Prostate gland (tissue), 2 donors: ENCODE measurements at places on chromosomes 11 and 22. TPM values are rescaled to one million over a fixed set of nuclear protein-coding genes. Genes with fewer than 3 reads are reported as not detected.
A peak's percentile ranks its signal among the peaks of the same experiment; 100 is the strongest.

The SREBF2 gene
- 62.7 TPM for total RNA-seq

DNA sequence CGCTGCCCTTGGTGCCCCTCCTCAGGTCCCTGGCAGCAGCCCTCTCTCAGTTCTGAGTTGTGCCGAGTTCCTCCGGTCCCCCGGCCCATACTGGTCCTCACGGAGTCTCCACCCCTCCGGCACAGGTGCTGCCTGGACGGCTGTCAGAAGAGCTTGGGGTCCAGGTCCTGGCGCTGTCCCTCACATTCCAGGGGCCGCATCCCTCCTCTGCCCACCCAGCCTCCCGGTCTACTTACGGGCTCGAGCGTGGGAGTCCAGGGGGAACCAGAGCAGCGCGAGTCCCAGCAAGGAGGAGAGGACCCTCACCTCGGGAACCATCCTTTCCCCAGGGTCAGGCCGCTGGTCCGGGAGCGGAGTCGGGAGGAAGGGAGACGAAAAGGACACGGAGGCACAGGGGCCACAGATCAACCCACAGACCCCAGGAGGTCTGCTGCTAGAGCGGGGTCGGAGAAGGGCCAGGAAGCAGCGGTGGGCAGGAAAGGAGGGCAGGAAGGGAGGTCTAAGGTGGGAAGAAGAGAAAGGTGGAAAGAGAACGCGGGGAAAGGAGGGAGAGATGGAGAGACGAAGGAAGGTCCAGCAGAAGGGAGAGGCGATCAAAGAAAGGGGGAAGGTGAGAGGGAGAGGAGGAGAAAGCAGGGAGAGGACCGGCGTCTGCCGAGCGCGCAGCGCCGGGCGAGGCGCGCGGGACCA is 510 bp downstream of the CHRDL2 start:
- H3K4me1 ChIP-seq: no peaks in the 10 kb centered on the region
- H3K36me3 ChIP-seq: no peaks in the 10 kb centered on the region
- H3K27me3 ChIP-seq: peaks cover 4% of the 10 kb centered on the region
- H3K4me3 ChIP-seq: no peak overlapping the region

- no peaks in the 10 kb centered on the region for H3K4me1 ChIP-seq
- H3K27me3 ChIP-seq: no peaks in the 10 kb centered on the region
- H3K4me3 ChIP-seq: no peak overlapping the region
- no peaks in the 10 kb centered on the region for H3K36me3 ChIP-seq
Measured at GRCh38 chr22:37420686-37421467, 6.4 kb downstream of the ELFN2 start.

- no peak overlapping the region for H3K27ac ChIP-seq
- no peaks in the 10 kb centered on the region for H3K4me1 ChIP-seq
- H3K27me3 ChIP-seq: peaks cover 3% of the 10 kb centered on the region
- no peak for DNase-seq
- H3K36me3 ChIP-seq: no peaks in the 10 kb centered on the region
- H3K4me3 ChIP-seq: no peak overlapping the region
Measured at GRCh38 chr11:116473790-116474346, 298.9 kb downstream of the BUD13 start.

- H3K36me3 ChIP-seq: no peaks in the 10 kb centered on the region
- H3K4me1 ChIP-seq: no peaks in the 10 kb centered on the region
- DNase-seq: no peak
- no peaks in the 10 kb centered on the region for H3K27me3 ChIP-seq
- H3K4me3 ChIP-seq: no peak overlapping the region
Measured at GRCh38 chr11:93829598-93829997, 20.8 kb downstream of the VSTM5 start.

DNA sequence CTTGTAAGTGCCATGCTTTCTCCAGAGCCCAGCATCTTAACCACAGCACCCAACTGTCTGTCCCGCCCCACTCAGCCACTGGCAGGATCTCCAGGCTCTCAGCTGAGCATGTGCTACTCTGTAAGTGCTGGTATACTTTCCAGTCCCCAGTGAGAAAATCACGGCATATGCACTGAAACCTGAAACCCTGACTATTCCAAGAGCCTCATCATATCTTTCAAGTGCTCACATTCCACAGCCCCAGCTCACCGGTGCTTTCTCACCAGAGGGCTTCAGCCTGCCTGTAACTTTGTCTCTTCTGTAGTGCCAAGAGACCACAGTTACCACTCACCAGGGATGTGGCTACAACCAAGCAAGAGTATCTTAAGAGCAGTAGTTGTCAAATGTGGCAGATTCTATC is 24.4 kb upstream of the PAMR1 start:
- no peaks in the 10 kb centered on the region for H3K27me3 ChIP-seq
- H3K36me3 ChIP-seq: no peaks in the 10 kb centered on the region
- no peak overlapping the region for H3K27ac ChIP-seq
- DNase-seq: no peak
- H3K4me1 ChIP-seq: no peaks in the 10 kb centered on the region
- no peak overlapping the region for H3K4me3 ChIP-seq

GRCh38 chr22:43234264-43234988 is 47.5 kb upstream of the TTLL12 start:
- H3K36me3 ChIP-seq: no peaks in the 10 kb centered on the region
- no peak overlapping the region for H3K27ac ChIP-seq
- no peaks in the 10 kb centered on the region for H3K4me1 ChIP-seq
- H3K4me3 ChIP-seq: no peak overlapping the region
- DNase-seq: no peak
- no peaks in the 10 kb centered on the region for H3K27me3 ChIP-seq

DNA sequence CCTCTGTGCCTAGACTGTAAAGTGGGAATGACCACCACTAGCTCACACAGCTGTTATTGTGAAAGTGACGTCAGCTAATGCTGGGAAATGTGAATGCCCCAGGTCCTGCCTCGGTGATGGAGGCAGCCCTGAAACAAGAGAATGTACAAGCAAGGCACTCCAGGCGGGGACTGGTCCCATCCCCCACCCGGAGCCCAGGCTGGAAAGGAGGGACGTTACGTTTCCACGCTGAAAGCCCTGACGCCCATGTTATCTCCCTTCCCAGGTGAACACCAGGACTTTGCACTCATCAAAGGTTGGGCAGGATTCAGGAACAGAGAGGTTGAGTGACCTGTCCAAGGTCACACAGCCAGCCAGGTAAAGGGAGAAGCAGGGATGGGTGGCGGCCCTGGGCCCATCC is 784 bp downstream of the SULT4A1 start:
- no peaks in the 10 kb centered on the region for H3K36me3 ChIP-seq
- H3K4me3 ChIP-seq: no peak overlapping the region
- H3K27ac ChIP-seq: no peak overlapping the region
- H3K27me3 ChIP-seq: peaks cover 16% of the 10 kb centered on the region
- no peaks in the 10 kb centered on the region for H3K4me1 ChIP-seq

DNA sequence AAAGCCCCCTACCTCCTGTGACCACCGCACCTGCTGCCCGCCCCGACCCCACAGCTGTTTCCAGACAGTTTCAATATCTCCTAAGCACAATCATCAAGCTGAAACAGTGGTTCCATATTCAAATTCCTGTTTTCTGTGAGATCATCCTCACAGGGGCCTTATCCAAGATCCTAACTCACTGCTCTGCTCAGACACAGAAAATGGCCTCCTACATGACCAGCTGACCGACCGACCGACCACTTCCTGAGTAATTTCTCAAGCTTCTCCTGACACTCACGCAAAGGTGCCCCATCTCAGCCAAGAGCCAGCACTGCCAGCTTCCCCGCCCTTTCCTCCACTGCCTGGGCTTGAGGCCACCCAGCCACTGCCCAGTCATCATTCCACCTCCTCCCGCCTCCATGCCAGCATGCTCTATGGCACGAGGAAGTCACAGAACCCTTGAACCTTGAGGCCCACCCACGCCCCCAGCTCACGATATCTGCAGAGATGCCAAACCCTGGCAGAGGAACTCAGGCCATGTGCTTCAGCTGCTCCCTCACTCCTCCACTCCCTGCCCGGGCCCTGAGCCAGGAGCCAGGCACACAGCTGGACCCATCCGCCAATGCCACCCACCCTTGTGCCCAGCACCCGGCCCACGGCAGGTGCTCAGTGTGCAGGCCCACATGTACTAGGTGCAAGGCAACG is 14.0 kb downstream of the KIAA0930 start:
- no peaks in the 10 kb centered on the region for H3K27me3 ChIP-seq
- no peak for DNase-seq
- no peak overlapping the region for H3K4me3 ChIP-seq
- H3K36me3 ChIP-seq: no peaks in the 10 kb centered on the region
- peak overlapping the region; percentile 45 for H3K27ac ChIP-seq
- peaks cover 12% of the 10 kb centered on the region for H3K4me1 ChIP-seq

GRCh38 chr11:2319791-2320472 is 18.1 kb downstream of the TSPAN32 start:
- no peak overlapping the region for H3K4me3 ChIP-seq
- no peaks in the 10 kb centered on the region for H3K27me3 ChIP-seq
- H3K36me3 ChIP-seq: no peaks in the 10 kb centered on the region
- H3K4me1 ChIP-seq: no peaks in the 10 kb centered on the region
- no peak overlapping the region for H3K27ac ChIP-seq

GRCh38 chr11:61378713-61379313 is 13.6 kb upstream of the TMEM216 start:
- H3K27ac ChIP-seq: peak overlapping the region; percentile 5
- no peak overlapping the region for H3K4me3 ChIP-seq
- H3K4me1 ChIP-seq: peaks cover 4% of the 10 kb centered on the region
- peak; percentile 64 for DNase-seq
- no peaks in the 10 kb centered on the region for H3K36me3 ChIP-seq

- no peaks in the 10 kb centered on the region for H3K4me1 ChIP-seq
- no peak overlapping the region for H3K4me3 ChIP-seq
- no peak overlapping the region for H3K27ac ChIP-seq
- H3K27me3 ChIP-seq: no peaks in the 10 kb centered on the region
Measured at GRCh38 chr11:75265851-75266531, 25.4 kb downstream of the TPBGL start.

The NFAM1 gene
- total RNA-seq: 0.36 TPM

The KRTAP5-9 gene
- total RNA-seq: 2.2 TPM

DNA sequence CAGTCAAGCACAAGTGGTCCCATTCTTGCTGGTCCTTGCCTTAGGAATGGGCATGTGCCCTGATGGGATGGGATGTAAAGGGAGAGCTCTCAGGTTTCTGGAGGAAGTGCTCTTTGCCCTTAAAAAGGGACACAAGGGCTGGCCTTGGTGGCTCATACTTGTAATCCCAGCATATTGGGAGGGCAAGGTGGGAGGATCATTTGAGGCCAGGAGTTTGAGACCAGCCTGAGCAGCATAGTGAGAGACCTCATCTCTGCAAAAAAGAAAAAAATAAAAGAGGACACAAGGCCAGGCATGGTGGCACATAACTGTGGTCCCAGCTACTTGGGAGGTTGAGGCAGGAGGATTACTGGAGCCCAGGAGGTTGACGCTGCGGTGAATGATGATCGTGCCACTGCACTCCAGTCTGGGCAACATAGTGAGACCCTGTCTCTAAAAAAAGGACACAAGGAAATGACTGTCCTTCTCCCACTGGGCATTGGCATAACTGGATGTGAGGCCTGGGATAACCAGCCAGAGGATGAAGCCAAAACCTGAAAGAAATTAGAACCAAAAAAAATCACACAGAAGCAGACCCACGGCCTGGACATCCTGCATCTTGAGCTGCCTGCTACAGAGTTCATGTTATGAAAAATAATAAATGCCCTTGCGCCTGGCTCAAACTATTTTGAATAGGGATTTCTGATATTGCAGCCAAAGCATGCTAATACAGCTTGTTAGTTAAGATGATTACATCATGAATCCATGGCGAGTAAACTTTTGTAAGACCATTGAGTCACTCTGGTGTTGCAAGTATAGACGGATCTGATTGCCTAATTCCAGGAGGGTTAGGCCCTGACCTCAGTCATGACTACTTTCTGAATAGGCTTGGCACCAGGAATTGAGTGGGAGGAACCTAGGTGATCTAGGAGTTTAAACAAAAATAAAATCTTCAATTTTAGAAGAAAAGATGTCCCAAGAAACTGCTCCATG is 12.9 kb upstream of the CRKL start:
- H3K4me3 ChIP-seq: no peak overlapping the region
- no peaks in the 10 kb centered on the region for H3K27me3 ChIP-seq
- no peak for DNase-seq
- no peaks in the 10 kb centered on the region for H3K36me3 ChIP-seq
- H3K27ac ChIP-seq: no peak overlapping the region

The HMOX1 gene
- total RNA-seq: 3.5 TPM

GRCh38 chr11:90332415-90332814 is 109.6 kb upstream of the CHORDC1 start:
- H3K4me3 ChIP-seq: no peak overlapping the region
- H3K4me1 ChIP-seq: no peaks in the 10 kb centered on the region
- no peaks in the 10 kb centered on the region for H3K36me3 ChIP-seq
- DNase-seq: no peak
- H3K27ac ChIP-seq: no peak overlapping the region
- H3K27me3 ChIP-seq: no peaks in the 10 kb centered on the region

DNA sequence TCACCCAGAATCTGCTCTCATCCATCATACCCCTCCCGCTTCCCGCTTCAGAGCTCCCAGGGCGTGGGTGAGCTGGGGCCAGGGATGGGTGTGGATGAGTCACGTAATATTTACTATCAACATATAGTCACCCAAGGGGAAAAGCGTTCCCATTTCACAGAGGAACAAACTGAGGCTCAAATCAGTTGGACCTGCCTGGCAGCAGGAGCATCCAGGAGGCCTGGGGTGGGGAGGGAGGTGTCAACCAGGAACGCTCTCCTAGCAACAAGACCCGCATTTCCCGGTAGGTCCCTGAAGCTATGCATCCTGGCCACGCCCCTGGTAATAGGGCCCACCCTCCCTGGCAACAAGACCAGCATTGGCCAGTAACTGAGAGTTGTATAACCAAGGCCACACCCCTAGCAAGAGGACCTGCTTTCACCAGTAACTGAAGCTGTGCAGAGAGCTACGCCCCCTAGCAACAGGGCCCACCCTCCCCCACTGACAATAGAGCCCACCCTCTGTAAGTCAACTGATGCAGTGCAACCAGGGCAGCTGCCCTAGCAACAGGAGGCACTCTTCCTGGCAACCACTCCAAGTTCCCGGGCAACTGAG is 32.7 kb upstream of the TXNRD2 start:
- H3K27me3 ChIP-seq: no peaks in the 10 kb centered on the region
- H3K36me3 ChIP-seq: no peaks in the 10 kb centered on the region
- H3K4me3 ChIP-seq: no peak overlapping the region
- H3K4me1 ChIP-seq: no peaks in the 10 kb centered on the region

The SLC5A4 gene
- not detected for total RNA-seq

DNA sequence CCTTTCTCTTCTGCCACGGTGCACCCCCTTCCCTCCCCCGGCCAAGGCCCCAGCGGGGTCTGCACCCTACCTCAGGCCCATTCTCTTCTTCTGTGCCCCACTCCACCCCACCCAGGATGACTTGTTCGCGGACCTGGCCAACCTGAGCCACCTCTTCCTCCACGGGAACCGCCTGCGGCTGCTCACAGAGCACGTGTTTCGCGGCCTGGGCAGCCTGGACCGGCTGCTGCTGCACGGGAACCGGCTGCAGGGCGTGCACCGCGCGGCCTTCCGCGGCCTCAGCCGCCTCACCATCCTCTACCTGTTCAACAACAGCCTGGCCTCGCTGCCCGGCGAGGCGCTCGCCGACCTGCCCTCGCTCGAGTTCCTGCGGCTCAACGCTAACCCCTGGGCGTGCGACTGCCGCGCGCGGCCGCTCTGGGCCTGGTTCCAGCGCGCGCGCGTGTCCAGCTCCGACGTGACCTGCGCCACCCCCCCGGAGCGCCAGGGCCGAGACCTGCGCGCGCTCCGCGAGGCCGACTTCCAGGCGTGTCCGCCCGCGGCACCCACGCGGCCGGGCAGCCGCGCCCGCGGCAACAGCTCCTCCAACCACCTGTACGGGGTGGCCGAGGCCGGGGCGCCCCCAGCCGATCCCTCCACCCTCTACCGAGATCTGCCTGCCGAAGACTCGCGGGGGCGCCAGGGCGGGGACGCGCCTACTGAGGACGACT is 15.9 kb downstream of the RTN4RL2 start:
- peaks cover 4% of the 10 kb centered on the region for H3K4me1 ChIP-seq
- H3K27me3 ChIP-seq: no peaks in the 10 kb centered on the region
- peak overlapping the region; percentile 38 for H3K4me3 ChIP-seq
- peak overlapping the region; percentile 60 for H3K27ac ChIP-seq
- no peaks in the 10 kb centered on the region for H3K36me3 ChIP-seq
